CD4-positive, alpha-beta T cell treated with Interleukin-12 subunit alpha and Interleukin-12 subunit beta, for 1 hour (primary cell): ENCODE measurements at places on chromosomes 3 and 15.

- DNase-seq, result no peak
Measured at GRCh38 chr3:178350763-178351162, 185.5 kb upstream of the KCNMB2 start.

GRCh38 chr3:182843478-182843877 lies 50.2 kb downstream of the ATP11B start:
- DNase-seq, result no peak

DNA sequence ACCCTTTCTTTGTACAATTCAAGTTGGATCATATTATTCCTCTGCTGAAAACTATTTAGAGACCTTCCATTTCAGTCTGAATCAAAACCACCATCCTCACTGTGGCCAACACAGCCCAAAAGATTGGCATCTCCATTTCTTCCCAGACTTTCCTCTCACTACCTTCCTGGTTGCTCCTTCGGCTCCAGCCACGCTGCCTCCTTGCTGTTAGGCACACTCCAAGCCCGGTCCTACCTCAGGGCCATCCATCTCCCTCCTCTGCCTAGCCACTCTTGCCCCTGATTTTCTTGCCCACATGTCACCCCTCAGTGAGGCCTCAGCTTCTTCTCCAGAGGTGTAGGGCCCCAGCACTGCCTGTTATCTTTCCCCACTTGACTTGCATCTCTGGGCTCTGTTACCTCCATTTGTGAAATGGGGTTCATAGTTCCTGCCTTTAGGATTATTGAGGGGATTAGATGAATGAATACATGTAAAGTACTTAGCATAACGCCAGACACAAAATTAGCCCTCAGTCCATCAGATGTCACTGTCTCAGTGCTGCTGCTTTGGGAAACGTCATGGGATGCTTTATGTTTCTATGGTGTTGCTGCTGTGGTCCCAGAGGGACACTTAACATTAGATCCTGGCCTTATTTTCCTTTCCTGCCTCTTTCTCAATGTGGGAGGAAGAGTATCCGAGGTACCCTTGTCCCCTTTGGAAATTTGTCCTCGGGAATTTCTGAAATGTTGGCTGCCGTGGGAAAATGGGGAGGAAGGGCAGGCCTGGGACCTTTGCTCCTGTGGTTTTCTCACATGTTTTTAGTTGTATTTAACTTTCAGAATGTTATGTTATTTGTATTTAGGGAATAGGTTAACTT lies 31.3 kb downstream of the SNRK start:
- DNase-seq, result no peak

GRCh38 chr3:96416549-96417255 lies 397.7 kb upstream of the EPHA6 start:
- DNase-seq, result no peak

GRCh38 chr15:68382286-68383007 lies 49.5 kb downstream of the ITGA11 start:
- DNase-seq, result no peak

DNA sequence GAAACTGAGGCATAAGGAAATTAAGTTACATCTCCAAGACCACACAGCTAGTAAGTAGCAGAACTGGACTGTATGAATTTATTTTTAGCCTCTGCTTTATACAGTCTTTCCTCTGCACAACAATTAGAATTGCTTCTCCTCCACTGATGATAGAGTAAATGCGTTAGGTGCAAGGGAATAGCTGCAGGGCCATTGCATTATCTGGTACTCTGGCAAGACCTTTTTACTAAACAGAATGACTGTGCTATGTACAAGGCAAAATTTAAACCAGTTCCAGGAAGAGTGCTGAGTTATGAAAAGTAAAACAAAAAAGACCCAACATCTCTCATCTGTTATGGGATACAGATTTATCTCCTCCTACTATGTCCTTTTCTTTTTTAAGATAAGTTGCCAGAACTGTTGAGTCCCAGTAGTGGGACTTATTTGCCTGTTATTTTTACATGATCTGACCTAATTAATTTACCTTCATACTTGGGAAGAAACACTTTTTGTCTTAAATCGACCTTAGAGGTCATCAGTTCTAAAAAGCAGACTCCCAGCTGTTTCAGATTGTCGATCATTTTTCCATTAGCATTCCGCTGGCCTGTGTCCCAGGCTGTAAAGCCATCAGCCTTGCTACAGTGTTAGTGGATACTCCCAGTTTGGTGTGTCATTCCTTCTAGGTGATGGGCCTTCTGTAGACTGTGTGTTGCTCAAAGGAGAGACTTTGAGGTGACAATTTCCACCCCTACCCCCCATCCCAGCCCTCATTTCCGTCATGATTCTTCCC lies 147.5 kb upstream of the NUDT16 start:
- DNase-seq, result no peak

DNA sequence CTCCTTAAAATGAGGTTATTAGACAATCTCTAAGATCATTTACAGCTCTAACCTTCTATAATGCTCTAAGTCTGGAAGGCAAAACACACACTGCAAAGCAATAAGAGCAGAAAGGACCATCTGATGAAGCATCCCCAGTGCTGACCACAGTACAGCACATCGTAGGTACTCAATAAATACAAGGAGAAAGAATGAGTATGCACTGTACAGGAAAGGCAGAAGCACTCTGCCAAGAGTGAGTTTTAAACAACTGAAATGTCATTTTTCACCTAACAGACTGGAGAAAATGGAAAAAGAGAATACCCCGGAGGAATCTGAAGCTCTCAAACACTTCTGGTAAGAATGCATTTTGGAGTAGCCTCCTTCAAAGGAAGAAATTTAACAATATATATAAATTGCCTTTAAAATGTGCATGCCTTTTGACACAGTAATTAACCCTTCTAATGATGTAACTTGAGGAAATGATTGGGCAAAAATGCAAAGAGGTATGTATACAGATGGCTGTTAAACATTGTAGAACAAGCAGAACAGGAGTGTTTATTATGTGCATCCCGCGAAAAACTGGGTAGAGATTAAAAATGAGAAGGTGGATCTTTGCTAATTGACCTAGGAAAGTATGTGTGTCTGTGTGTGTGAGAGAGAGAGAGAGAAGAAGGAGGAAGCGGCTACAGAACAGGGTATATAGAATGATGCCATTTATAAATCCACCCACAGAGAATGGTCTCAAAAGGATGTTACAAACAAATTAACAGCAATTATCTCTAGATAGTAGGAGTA lies 8.0 kb upstream of the OXTR start:
- DNase-seq, result no peak
